MM.1S (cell line): ENCODE measurements at places on chromosomes 2 and 18.

- H3K27ac ChIP-seq = no peak overlapping the region
- DNase-seq = no peak
- H3K4me1 ChIP-seq = no peaks in the 10 kb centered on the region
Observed at GRCh38 chr2:55929476-55929875, 5.9 kb upstream of the EFEMP1 start.

DNA sequence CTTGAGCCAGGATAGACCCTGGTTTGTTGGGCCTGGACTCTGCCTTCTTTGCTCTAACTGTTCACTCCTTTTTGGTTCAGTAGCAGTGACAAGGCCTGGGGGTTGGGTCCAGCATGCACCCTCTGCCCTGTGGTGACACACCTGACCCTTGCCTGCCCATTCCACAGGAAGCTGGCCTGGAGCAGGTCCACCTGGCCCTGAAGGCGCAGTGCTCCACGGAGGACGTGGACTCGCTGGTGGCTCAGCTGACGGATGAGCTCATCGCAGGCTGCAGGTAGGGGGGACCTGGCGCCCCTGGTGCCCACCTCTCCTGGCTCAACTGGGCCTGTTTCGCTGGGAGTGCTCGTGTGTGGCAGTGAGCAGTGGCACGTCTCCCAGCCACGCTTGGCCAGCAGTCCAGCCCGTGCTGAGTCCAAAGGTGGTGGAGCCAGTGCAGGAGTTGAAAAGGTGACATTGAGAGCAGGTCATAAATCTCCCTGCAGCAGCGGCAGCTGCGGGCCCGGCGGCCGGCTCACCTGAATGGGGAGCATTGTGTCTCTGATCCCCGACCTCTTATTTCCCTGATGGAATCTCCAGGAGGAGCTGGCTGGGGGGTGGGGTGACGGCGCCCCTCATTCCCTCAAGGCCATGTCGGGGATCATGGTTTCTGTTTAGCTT is 102.6 kb downstream of the DYSF start:
- no peaks in the 10 kb centered on the region for H3K4me1 ChIP-seq
- DNase-seq = no peak
- H3K27ac ChIP-seq = no peak overlapping the region
- H3K4me3 ChIP-seq = no peak overlapping the region
- H3K27me3 ChIP-seq = peaks cover 8% of the 10 kb centered on the region; the same call in 1 of the 2 replicates
- H3K36me3 ChIP-seq = no peaks in the 10 kb centered on the region

DNA sequence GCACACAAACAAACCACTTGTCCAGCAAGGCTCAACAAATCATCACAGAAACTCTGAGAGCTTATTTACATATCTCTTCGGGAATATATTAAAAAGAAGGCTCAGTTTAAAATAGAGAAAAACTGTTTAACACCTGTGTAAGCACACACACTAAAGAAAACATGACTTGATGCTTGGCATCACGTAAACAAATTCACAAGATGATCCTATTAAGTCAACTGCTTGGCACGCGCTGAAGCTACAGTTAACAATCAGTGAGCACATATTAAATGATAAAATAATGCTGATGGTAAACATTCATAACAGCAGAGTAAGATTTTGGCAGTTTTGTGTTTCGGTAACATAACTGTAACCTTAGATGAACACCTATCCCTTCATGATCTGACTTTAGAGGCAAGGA is 4.3 kb upstream of the HES6 start:
- no peak for DNase-seq
- H3K4me1 ChIP-seq = peaks cover 9% of the 10 kb centered on the region
- no peaks in the 10 kb centered on the region for H3K36me3 ChIP-seq
- no peak overlapping the region for H3K4me3 ChIP-seq
- no peaks in the 10 kb centered on the region for H3K27me3 ChIP-seq

DNA sequence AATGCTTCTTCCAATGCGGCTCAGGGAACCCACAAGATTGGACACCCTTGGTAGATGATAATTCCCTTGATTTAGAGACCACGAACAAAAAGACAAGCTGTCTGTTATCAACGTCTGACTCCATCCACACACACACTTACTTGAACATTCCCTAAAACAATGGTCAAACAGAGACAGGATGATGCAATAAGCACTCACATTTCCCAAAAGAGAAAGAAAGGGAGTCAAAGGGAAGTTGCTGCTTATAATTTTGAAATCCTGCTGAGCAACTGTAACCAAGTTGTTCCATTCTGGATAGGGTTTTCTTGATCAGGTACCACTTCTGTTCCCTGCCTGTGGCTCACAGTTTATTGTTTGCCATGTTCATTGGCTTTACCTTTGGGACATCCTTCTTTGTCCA is 571.3 kb upstream of the CNTNAP5 start:
- H3K27ac ChIP-seq = no peak overlapping the region
- no peaks in the 10 kb centered on the region for H3K4me1 ChIP-seq
- no peaks in the 10 kb centered on the region for H3K36me3 ChIP-seq
- no peak for DNase-seq
- no peaks in the 10 kb centered on the region for H3K27me3 ChIP-seq

- H3K4me3 ChIP-seq = no peak overlapping the region
- DNase-seq = peak; percentile 66
- H3K27me3 ChIP-seq = no peaks in the 10 kb centered on the region
- H3K4me1 ChIP-seq = no peaks in the 10 kb centered on the region
- no peaks in the 10 kb centered on the region for H3K36me3 ChIP-seq
Observed at GRCh38 chr18:40851014-40851429, 1104.0 kb upstream of the PIK3C3 start.

GRCh38 chr2:177348733-177349693 is 43.6 kb upstream of the AGPS start:
- no peaks in the 10 kb centered on the region for H3K4me1 ChIP-seq
- no peak overlapping the region for H3K27ac ChIP-seq
- H3K27me3 ChIP-seq = no peaks in the 10 kb centered on the region

DNA sequence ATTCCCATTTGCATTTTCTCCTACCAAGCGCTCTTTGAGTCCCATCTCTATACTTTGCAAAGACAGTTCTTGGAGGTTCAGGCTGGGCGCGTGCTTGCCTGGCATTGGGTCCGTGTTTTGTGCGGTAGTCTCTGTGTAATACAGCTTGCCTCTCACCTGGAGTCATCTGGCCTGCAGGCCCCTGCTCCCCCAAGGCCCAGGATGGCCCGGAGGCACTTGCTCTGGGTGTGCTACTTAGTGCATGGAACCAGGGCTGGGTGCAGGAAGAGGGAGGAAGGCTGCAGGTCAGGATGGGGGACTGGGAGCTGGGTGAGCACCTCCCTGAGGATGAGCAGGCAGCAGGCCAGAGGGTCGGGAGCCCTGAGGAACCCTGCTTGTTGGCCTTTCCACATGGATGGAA is 220.9 kb downstream of the LDLRAD4 start:
- peaks cover 16% of the 10 kb centered on the region; the same call in 1 of the 2 replicates for H3K4me1 ChIP-seq
- no peak for DNase-seq
- no peaks in the 10 kb centered on the region for H3K36me3 ChIP-seq
- no peak overlapping the region for H3K4me3 ChIP-seq
- no peaks in the 10 kb centered on the region for H3K27me3 ChIP-seq

- H3K27me3 ChIP-seq = no peaks in the 10 kb centered on the region
- DNase-seq = no peak
- no peaks in the 10 kb centered on the region for H3K4me1 ChIP-seq
- H3K27ac ChIP-seq = no peak overlapping the region
- no peak overlapping the region for H3K4me3 ChIP-seq
Observed at GRCh38 chr2:27127883-27128667, 4.5 kb downstream of the ABHD1 start.

DNA sequence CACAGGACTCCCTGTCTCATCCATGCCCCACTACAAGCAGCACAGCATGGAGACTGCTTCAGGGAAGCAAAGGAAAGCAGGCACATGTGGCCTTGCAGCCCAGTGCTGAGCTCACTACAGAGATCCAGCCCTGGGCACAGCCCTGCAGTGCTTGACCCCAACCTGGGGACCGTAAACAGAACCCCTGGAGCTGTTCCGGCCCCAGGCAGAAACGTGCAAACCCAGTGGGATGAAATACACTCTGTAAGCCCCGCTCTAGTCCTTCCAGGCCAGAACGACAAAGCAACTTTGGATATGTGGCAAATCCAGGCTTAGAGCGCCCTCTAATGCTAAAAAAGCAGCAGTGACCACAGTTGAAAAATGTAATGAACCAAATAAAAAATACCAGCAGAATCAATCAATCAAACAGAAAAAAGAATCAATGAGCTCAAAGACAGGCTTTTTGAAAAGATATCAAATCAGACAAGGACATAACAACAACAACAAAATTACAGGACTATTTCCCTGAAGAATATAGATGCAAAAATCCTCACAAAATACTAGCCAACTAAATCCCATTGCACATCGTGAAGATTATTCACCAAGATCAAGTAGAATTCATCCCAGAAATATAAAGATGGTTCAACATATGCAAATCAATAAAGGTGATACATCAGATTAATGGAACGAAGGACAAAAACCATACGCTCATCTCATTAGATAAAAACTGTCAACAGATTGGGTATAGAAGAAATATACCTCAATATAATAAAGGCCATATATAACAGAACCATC is 45.6 kb downstream of the ZNF519 start:
- H3K36me3 ChIP-seq = no peaks in the 10 kb centered on the region
- peak; percentile 30 for DNase-seq
- H3K27ac ChIP-seq = no peak overlapping the region
- H3K27me3 ChIP-seq = no peaks in the 10 kb centered on the region
- no peaks in the 10 kb centered on the region for H3K4me1 ChIP-seq
- no peak overlapping the region for H3K4me3 ChIP-seq

DNA sequence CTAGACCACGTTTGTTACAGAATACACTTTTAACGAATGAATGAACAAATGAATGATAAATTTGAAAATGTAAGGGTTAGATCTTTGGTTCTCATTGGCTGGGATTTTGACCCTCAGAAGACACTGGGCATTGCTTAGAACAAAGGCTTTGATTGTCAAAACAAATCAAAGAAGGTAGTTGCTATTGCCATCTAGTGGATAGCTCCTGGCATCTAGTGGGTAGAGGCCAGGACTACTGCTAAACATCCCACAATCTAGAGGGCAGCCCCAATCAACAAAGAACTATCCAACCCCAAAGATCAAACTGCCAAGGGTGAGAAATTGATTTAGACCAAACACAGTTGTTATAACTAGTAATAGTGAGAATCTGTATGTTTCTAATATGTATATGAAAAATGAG is 552.3 kb downstream of the KCNJ3 start:
- no peak overlapping the region for H3K4me3 ChIP-seq
- no peak overlapping the region for H3K27ac ChIP-seq
- H3K4me1 ChIP-seq = no peaks in the 10 kb centered on the region
- no peaks in the 10 kb centered on the region for H3K27me3 ChIP-seq
- no peaks in the 10 kb centered on the region for H3K36me3 ChIP-seq
- DNase-seq = peak; percentile 37
